ENCODE measurements at places on chromosomes 3 and 15.
A peak's percentile ranks its signal among the peaks of the same experiment; 100 is the strongest.

DNA sequence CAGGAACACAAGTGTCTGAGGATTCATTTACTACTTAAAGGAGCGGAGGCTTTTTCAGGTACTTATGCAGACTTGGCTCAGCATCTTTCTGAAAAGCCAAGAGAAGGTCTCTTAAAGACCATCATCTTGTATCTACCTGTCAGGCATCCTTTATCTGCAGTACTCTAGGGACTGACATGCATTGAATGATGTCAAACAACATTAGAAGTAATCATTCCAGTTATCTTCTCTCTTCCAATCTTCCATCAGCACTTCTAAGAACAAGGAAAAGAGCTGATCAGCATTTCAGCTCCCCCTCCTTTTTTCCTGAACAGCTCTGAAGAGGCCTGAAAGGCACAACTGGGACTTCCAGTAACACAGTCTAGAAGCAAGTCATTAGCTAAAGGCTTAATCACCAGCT lies 214.8 kb downstream of the KCNH8 start:
- DNase-seq, result no peak

- no peak for DNase-seq
These were observed 12.9 kb downstream of the B3GNT5 start for GRCh38 chr3:183265834-183266417.

- no peak for DNase-seq
These were observed 240.2 kb upstream of the ZNF717 start for GRCh38 chr3:76025561-76025960.

- DNase-seq, result no peak
These were observed 373.7 kb upstream of the NECTIN3 start for GRCh38 chr3:110697961-110698360.

GRCh38 chr3:145727476-145727875 lies 433.5 kb downstream of the PLOD2 start:
- DNase-seq, result no peak

DNA sequence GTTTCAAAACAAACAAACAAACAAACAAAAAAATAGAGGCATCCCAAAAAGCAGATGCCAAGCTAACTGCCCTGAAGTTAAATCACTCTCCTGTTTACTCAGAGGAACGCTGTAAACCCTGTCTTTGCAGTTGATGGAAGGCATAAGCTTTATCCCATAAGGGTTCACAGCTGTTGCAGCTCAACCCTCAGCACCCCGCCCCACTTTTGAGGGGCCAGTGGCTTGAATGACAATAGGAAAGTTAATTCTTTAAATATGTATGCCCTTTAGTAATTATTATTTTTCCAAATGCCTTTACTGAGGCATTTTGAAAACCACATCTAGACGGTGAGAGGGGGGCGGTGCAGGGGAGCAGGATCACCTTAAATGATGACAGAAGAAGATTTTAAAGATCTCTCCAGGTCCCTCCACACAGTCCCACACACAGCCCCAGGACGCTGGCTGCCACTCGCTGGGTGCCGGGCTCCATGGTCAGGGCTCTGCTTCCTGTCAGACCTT lies 272.1 kb downstream of the FAM43A start:
- no peak for DNase-seq

GRCh38 chr15:96107916-96108315 lies 222.6 kb upstream of the NR2F2 start:
- no peak for DNase-seq

DNA sequence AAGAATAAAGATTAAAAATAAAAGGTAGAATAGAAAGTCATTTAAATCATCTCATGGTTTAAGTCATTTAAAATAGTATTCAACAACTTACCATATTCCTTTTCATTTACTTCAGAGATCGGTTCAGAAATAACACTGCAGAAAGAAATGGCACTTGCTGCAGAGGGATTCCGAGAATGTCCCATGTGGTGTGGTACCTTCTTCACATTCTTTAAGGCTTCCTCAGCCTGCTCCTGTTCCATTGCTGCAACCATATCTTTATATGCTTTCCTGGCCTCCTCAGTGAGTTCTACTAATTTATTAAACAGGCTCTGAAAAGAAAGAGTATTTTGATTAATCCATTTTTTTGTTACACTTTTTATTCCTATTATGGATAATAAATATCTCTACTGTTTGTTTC lies 32.6 kb upstream of the SHC4 start:
- no peak for DNase-seq

GRCh38 chr3:172972717-172973116 lies 168.3 kb downstream of the SPATA16 start:
- no peak for DNase-seq

DNA sequence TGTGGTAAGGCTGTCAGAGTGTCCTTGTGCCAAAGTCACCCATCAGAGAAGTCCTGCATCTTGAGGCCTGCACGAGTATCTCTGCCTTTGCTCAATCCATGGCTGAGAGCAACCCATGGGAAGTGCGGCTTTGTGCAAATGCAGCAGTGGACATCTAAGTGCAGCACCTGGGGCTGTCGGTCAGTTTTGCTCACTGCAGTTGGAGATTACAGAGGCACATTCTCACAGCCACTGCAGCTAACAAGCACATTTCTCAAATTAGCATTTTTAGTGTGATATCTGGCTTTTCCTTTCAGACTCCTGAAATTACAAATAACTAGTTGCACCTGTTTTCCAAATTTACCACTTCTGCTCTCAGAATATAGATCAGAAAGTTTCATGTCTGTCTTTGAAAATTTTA lies 81.5 kb upstream of the DAZL start:
- no peak for DNase-seq

GRCh38 chr3:113070072-113070640 lies 79.4 kb downstream of the GTPBP8 start:
- no peak for DNase-seq

DNA sequence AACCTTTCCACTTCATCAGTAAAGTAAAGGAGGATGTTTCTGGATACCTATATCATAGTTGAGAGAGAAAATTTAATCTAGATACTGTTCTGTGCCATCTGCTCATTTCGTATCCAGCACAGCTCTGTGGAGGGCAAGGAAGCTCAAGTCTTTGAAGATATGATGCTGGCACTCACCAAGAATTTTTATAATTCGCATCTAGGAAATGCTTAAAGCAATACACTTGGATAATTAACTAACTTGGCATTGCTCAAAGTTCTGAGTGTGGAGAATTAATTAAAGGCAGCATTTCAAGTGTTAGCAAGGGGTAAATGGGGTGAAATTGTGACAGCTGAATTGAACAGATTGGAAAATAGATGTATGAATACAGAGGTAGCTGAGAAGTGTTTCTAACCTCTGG lies 213.2 kb downstream of the KCNMB2 start:
- DNase-seq, result no peak

- DNase-seq, result no peak
These were observed 232.1 kb upstream of the CDIN1 start for GRCh38 chr15:36347272-36347858.

DNA sequence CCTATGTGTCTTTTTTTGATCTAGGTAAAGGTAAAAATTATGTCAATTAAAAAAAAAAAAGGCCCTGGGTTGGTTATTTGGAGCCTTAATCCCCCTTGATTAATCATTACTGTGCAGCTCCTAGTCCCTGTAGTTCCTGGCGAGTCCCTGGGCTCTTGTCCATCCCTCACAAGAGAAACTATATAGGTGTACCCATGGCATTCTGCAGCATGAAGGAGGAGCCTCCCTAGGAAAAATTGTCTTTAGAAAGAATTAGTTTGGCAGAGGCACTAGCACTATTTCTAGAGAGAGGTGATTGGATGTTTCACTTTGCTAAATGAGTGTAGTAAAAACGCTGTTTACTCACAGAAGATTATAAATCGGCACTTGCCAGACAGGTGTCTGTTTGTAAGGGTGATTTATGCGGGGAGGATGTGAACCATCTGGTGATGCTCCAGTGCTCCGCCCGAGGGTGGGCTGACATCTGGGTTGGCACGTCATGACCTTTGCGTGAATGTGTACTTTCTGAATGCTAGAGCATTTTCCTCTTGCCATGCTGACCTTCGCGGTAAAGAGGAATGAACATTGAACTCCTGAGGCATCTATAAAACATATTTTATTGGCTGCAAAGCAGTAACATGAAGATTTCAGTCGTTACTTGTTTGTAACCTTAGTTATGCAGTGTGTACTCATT lies 12.6 kb downstream of the PLCL2 start:
- DNase-seq, result peak; percentile 21

DNA sequence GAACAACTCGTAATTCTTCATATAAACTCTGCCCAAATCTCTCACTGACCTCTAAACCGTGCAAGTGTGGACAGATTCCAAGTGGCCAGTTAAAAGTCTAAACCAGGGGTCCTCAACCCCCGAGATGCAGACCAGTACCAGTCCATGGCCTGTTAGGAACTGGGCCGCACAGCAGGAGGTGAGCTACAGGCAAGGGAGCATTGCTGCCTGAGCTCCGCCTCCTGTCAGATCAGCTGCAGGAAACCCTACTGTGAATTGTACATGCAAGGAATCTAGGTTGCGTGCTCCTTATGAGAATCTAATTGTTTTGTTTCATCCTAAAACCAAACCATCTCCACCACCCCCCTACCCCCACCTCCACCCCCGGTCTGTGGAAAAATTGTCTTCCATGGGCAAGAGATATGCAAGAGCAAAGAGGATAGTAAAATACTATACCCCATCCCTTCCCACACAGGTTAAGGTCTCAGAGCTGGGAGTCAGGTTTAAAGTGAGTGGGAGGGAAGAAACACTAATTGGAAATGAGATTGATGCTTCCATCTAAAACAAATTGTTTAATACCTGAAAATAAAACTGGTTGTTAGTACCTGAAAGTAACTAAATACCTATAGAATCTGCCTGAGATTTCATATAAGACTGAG lies 54.0 kb downstream of the POLQ start:
- DNase-seq, result no peak

DNA sequence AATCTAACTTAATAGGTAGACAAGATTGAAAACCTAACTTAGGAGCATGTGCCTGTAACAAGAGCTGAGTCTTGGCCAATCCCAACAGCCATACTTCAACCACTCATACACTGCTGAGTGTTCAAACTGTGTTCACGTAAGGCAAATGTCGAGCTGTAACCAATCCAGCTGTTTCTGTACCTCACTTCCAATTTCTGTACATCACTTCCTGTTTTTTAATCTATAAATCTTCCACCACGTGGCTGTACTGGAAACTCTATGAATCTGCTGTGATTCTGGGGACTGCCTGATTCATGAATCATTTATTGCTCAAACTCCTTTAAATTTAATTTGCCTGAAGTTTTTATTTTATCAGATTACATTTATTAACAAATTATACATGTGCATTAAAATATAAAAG lies 44.6 kb upstream of the NEDD4 start:
- DNase-seq, result no peak

- DNase-seq, result no peak
These were observed 1.6 kb upstream of the RNU6-1 start for GRCh38 chr15:67841513-67841762.

DNA sequence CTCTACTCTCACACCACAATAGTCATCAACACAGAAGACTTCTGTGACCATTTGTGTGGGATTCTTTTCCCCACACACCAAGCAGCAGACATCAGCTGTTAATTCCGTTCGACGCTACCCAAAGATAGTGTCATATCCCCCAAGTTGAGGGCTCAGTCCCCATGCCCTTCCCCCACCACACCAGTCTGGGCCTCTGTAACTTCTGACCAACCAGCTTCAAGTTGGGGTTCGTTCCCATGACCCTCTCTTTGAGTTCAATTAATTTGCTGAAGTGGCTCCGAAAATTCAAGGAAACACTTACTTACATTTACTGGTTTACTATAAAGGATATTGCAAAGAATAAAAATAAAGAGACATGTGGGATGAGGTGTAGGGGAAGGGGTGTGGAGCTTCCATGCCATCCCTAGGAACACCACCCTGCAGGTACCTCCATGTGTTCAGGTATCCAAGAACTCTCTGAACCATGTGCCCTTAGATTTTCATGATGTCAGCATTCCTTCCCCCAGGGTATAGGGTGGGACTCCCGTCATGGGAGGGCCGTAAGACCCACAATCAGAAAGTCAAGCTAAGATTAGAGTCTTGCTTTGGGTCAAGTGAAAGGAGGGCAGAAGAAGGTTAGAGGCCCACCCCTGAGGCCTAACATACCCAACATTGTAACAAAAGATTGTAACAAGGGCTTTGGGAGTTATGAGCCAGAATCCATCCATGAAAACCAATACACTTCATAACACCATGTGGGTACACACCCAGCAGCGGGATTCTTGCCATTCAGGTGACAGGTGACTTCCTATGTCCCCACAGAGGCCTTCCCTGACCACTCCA lies 82.7 kb downstream of the BTLA start:
- no peak for DNase-seq

- no peak for DNase-seq
These were observed 562.9 kb upstream of the CBLB start for GRCh38 chr3:106431721-106432120.

- DNase-seq, result no peak
These were observed 39.4 kb upstream of the LINGO1 start for GRCh38 chr15:77672135-77672534.

- no peak for DNase-seq
These were observed 8.9 kb downstream of the OR5AC2 start for GRCh38 chr3:98095882-98096281.

DNA sequence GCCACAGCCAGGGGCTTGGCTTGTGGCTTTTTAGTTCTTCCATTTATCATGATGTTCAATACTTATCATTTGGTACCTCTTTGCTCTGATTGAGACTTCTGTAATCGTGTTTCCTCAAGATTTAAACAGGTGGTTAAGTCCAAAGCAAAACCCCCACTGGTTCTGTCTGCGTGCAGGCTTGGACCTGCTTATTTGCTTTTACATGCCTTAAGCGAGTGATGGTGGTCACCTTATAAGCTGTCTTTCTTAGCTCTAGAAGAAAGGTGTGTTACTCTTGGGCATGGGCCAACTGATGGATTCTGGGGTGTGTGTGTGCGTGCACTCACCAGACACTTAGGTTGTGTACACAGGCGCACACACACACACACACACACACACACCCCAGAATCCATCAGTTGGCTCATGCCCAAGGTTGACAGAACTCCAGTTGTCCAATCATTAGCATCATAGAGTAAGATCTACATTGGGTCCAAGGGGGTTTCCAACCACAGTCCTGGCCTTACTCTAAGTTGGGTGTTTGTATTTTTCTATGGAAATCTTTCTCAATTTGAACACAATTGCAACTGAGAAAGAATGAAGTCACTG lies 1.2 kb downstream of the MYZAP start:
- no peak for DNase-seq

- no peak for DNase-seq
These were observed 207.7 kb downstream of the FAM43A start for GRCh38 chr3:194893121-194893987.

DNA sequence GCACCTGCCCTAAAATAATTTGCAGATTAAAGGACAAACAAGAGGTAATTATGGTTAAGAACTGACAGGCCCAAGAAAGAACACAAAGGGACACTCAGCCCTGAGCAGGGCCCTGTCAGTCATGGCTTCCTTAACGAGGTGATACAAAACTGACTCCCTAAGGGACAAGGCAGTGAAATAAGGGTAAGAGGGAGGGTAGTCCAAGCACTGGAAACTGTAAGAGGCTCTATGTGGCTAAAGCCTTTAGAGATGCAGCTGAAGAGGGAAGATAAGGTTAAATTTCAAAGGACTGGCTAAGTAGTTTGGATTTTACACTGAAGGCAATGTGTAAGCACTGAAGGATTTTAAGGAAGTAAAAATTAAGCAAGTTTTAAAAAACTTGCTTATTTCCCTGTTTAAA lies 3.9 kb downstream of the ATR start:
- DNase-seq, result no peak
